ENCODE measurements at places on chromosomes 7 and 10.

DNA sequence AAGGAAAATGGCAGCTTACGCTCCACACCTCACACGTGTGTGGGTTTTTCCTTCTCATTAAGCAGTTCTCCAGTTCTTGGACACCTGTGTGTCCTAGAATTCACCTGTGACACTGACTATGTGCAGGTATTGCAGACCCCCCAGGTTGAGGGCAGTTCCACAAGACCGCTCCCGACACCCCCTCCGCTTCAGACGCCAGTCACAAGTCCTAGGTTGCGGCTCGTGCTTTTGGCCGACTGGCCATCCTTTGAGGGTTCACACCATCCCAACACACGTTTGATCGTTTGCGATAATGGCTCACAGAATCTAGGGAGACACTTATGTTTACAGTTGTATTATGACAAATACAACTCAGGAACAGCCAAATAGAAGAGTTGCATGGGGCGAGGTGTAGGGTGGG is 44.5 kb downstream of the CAMK1D start:
- no peak for DNase-seq

DNA sequence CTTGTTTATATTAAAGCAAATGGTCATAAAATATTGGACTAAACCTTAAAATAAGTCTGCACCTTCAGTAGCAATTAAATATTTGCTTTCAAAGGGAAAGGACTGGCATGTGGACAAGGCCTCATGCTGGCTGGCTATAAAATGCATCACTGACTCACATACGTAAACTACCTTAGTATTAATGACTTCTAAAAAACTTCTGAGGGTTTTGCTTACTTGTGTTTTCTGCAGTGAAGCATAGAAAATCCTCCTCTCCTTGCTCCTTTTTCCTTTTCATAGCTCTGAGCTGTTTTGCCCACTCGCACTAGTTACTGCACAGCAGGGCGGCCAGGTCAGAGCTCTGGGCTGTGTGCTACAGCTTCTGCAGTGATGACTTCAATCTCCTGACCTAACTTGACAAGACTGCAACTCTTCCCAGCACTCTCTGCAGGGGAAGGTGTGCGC is 82.3 kb downstream of the CUL2 start:
- DNase-seq: no peak

GRCh38 chr7:69635555-69636185 is 37.4 kb downstream of the AUTS2 start:
- no peak for DNase-seq

- DNase-seq: no peak
Measured at GRCh38 chr7:29884399-29885272, 78.3 kb downstream of the WIPF3 start.

GRCh38 chr10:71631007-71631861 is 88.3 kb downstream of the C10orf105 start:
- no peak for DNase-seq

DNA sequence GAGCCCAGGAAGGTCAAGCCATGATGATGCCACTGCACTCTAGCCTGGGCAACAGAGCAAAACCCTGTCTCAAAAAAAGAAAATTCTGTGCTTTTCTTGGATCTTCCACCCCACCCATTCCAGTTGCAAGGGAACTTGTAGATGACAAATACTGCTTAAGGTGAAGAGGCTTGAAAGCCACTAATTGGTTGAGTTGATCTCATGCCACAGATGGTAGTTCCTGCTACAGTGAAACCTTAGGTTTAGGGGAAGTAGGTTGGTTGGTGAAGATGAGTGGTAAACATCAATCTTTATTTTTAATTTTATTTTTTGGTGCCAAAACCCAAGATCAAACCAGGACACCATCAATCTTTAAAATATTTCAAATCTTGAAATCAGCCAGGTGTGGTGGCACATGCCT is 2.9 kb upstream of the GDI2 start:
- no peak for DNase-seq

- DNase-seq: no peak
Measured at GRCh38 chr10:83984256-83984640, 155.1 kb upstream of the GHITM start.

- DNase-seq: no peak
Measured at GRCh38 chr7:155998766-155999630, 186.7 kb upstream of the SHH start.

DNA sequence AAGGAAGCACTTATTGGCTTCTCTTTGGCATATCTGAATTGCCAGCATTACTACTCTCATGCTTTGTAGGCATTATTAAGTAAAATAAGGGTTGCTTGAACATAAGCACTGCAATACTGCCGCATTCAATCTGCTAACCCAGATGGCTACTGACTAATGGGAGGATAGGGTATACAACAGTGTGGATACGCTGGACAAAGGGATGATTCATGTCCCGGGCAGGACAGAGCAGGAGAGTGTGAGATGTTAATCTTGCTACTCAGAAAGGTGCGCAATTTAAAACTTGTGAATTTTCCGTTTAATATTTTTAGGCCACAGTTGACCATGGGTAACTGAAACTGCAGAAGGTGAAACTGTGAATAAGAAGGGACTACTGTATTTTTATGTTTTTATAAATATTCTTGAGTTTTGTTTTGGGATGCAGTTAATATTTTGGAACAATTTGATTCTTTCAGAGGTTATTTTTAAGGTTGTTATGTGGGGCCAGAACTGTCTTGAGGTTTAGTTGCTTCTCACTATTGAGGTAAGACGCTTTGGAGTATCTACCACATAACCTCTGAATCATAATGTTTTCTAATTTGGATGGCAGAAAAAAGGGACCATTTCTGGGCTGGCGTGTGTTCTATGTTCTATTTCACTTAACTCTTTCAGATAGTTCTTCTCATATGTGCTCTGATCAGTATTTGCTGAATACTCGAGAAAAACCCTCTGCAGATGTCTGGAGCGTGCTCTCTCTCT is 75.7 kb upstream of the SYPL1 start:
- no peak for DNase-seq

GRCh38 chr10:44030132-44030531 is 354.8 kb downstream of the CXCL12 start:
- DNase-seq: no peak

DNA sequence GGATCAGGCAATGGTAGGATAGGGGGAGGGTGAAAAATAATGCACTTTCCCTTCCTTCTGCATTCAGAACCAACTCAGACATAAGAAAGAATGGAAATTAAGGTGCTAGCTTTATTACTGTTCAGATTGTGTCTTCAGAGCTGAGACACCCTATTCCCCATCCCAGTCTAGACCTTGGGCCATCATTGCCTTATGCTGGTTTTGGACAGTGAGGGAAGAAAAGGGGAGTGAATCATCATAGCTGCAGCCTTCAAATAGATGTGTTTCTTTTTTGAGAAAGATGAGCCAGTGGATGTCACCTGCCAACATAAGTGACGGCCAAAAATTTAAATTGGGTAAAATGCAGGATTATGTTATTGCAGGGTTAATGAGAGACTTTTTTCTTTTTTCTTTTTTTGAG is 27.0 kb upstream of the TOMM7 start:
- DNase-seq: no peak

- no peak for DNase-seq
Measured at GRCh38 chr7:134847851-134848588, 68.6 kb downstream of the CALD1 start.

GRCh38 chr7:84790882-84791281 is 396.0 kb downstream of the SEMA3D start:
- DNase-seq: peak; percentile 27

DNA sequence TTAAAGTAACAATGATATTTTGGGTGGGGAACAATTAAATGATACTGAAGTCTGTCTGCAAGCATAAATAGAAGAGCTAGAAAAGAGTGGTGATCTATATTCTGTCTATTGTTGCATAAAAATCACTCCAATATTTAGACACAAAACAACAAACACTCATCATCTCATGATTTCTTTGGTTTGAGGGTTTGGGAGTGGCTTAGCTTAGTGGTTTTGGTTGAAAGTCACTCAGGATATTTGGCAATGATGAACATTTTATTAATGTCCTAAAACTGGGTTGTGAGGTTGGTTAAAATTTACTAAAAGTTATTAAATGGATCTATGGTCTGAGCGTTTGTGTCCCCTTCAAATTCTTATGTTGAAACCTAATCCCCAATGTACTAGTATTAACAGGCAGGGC is 54.7 kb upstream of the EGFR start:
- no peak for DNase-seq

DNA sequence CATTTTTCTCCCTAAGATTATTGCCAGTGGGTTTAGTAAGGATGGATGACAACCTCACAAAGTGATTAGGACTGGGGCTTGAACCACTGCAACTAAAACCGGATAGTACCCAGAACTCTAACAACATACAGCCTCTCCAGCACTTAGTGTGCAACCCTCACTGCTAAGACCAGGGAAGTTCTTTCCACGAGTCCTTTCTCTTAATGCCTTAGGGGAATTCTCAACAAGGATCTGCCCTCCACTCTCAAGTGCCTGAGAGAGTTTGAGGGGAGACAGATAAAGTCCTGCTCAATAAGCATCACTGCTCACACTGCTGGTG is 104.6 kb downstream of the NRP1 start:
- no peak for DNase-seq

DNA sequence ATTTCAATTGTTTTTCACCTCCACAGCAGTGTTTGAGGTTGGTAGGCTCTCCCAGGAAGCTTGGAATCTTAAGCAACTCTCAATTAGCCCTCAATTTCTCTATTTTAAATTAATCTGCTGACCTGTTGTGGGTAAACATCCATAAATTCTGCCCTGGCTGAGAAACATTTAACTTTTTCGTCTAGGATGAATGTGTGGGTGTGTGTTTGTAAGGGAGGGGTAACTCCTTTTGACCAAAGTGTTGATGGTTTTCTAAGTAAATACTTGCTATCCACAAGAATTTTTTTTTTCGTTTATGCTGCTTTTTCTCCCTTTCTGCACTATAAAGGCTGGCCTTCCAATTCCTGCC is 973 bp downstream of the PPP3CB start:
- DNase-seq: no peak

- DNase-seq: no peak
Measured at GRCh38 chr7:106482091-106482490, 178.9 kb downstream of the CCDC71L start.

- peak; percentile 95 for DNase-seq
Measured at GRCh38 chr10:103273041-103273441, 3.9 kb upstream of the INA start.

DNA sequence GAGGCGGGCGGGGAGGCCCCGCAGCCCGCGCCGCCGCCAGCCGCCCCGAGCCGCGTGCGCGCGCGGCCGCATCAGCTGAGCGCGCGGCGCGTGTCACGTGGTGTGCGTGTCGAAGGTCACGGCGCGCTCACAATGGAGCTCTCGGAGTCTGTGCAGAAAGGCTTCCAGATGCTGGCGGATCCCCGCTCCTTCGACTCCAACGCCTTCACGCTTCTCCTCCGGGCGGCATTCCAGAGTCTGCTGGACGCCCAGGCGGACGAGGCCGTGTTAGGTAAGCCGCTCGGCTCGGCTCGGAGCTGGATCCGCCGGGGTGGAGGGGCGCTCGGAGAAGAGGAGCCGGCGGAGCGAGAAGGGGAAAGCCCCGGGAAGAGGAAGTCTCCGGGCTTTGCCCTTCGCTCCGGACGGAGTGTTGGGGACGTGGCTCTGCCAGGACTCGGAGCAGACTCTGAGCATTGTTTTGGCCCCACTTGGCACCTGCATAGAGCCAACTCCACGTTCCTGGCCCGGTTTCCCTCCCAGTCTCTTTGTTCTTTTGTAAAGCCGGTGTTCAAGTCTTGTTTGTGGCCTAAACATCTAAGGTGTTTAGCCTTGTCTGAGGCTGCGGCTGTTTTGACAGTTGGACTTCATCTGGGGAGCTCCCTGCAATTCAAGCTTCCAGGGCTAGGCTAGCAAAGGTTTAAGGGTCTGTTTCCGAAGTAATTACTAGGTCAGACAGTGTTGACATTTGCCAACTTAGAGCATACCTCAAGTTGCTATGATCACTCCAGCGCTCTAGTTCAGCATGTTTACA is at the start of gene COMMD3:
Gene COMMD3 (plus strand): TSS at position 103 of the 790 bp plus-strand sequence. CDS start 30 bp downstream, at position 133.
- peak; percentile 92 for DNase-seq

DNA sequence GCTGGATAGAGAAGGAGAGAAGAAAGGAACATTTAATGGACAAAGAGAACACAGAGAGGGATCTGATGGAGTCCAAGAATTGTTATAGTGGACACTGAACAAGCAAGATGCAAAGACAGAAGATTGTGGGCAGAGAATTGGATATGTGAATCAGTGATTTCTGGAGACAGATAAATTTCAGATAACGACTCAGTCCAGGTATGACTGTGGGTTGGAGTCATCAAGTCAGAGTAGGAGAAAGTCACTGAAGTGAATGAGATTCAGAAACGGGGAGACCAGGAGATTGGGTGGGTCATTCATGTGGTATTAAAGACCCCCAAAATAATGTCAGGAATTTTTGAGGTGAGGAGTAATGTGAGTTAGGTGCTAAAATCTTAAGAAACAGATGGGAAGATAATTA is 23.0 kb downstream of the ASB4 start:
- DNase-seq: no peak

- no peak for DNase-seq
Measured at GRCh38 chr10:69872323-69872722, 70.6 kb downstream of the COL13A1 start.

- DNase-seq: no peak
Measured at GRCh38 chr10:108894402-108895301, 1028.7 kb downstream of the XPNPEP1 start.

DNA sequence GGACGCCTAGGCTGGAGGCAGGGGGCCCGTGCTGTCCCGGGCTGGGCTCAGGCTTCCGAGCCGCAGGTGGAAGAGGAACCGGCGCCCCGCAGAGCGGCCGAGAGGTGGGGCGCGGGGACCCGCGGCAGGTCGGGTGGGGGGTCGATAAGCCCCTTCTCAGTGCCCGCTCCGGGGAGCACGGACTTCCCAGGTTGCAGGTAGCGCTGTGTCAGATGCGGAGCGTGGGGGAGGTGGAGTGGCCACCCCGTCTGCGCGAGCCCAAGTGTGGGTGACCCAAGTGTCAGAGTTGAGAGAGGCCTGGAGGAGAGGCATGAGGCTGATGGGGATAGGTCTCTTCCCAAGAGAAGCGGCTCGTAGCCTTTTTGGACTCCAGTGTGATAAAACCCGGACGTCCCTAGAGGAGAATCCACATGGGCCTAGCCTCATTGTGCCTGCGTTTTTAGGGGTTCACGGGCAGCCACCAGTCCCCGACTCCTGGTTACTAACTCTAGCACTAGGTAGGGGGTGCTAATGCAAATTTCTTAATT is 580 bp downstream of the EEPD1 start:
- DNase-seq: peak; percentile 13

DNA sequence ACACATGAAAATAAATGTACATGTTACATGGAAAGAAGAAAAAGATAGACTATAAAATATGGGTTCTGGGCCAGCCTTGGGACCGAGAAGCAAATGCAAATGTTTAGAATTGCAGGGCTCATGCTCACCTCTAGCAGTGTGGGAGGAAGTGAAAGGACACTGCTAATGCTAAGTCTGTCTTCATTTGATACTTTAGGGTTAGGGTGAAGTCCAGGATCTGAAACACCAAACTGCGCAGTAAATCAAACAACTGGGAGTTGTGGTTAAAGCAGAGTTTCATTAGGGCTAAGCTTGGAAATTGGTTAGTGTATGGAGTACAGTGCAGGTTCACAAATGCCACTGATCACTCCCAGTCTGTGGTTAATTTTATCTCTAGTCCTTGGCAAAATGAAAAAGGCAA is 73.2 kb upstream of the PDK4 start:
- DNase-seq: no peak

- peak; percentile 74 for DNase-seq
Measured at GRCh38 chr10:33122014-33122809, 164.2 kb upstream of the ITGB1 start.
